ENCODE measurements at places on chromosomes 11 and 22. TPM values are rescaled to one million over a fixed set of nuclear protein-coding genes. Genes with fewer than 3 reads are reported as not detected.

- DNase-seq = no peak
These were observed 75.3 kb upstream of the CREB3L1 start for GRCh38 chr11:46202149-46202548.

FAM111B gene
- polyA plus RNA-seq = 10.6 TPM

- no peak for DNase-seq
These were observed 362.5 kb downstream of the TBC1D22A start for GRCh38 chr22:47124961-47125360.

- no peak for DNase-seq
These were observed 600.0 kb downstream of the BRD1 start for GRCh38 chr22:49227670-49228069.
